T-helper 1 cell treated with Interleukin-12 subunit alpha and Interleukin-12 subunit beta and Interleukin-4 antibody, amounts not matched to agents 30 ng/mL and 1 ng/mL, for 36 hours (primary cell): ENCODE measurements at places on chromosomes 1 and 21. TPM values are rescaled to one million over a fixed set of nuclear protein-coding genes. Genes with fewer than 3 reads are reported as not detected.

Gene CRYAA
- total RNA-seq: not detected in 2 replicates

Gene SIK1
- total RNA-seq: 7.4 and 7.5 TPM in 2 replicates

Gene CFHR3
- not detected in 2 replicates for total RNA-seq

Gene GFI1
- 92.4 and 94.5 TPM in 2 replicates for total RNA-seq

Gene C1orf116
- not detected in 2 replicates for total RNA-seq

Gene CYP4Z1
- total RNA-seq: not detected in 2 replicates
